H9 (cell line): ENCODE measurements at places on chromosomes 13 and 19.

DNA sequence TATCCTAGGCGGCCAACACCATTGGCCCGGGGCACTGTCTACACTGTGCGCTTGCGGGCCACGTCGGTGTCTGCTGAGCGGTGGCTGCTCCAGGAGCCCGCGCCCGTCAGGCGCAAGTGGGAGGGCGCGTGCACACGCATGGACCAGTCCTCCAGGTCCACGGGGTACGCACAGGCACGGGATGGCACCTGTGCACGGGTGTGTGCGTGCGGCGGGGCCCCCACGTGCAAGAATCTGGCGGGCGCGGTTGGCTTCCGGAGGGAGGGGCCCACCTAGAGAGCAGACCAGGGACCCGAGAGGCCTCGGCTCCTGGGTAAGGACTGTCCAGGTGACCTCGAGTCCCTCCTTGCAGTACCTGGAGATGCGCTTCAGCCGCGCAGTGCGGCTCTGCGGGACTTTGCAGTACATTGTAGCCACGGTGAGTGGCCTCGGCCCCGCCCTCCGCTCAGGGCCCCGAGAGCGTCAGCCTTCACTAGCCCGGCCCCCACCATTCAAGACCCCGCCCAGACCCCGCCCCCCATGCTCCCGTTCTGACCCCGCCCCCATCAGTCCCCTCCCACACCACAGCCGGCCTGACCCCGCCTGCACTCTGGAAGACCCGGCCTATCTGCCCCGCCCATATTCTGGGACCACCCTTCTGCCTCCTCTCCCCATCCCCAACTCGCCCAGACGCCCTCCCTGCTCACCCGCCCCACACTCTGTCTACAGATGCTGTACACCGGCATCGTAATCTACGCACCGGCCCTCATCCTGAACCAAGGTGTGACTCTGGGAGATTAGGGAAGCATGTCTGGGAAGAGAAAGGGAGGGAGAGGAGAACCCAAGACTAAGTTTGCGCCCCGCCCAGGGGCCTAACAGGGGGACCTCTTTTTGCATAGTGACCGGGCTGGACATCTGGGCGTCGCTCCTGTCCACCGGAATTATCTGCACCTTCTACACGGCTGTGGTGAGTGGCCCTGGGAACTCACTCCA is 2.3 kb downstream of the SLC5A5 start:
- peak; percentile 91 for DNase-seq

DNA sequence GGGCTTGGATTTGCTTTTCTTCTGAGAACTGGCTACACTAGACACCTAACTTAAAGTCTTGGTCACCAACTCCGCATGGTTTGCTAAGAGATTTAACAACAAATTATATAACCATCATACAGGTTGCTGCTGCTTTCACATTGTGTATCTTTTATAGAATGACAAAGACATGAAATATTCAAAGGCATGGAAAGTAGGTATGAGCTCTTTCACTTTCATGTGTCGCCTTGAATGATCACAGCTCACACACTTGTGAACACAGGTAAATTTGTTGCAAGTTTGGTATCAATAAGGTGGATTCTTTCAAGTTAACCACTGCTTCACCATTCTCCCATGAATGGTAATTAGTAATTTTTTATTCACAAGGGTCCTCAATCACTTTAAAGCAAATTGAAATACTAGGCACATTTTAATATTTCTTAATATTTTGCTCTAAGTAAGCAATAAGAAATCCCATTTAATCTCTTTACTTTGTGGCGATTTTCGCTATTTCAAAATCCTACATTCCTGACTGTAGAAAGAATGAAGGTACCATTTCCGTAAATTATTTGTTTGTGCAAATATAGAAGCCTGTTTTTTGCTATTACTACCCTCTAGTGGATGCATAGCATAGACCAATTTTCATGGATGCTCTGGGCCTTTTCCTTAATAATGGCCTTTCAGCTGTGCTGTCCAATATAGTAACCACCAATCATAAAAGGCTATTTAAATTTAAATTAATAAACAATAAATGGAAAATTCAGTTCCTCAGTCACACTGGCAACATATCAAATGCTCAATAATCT is 45.5 kb upstream of the FREM2 start:
- DNase-seq, result no peak

DNA sequence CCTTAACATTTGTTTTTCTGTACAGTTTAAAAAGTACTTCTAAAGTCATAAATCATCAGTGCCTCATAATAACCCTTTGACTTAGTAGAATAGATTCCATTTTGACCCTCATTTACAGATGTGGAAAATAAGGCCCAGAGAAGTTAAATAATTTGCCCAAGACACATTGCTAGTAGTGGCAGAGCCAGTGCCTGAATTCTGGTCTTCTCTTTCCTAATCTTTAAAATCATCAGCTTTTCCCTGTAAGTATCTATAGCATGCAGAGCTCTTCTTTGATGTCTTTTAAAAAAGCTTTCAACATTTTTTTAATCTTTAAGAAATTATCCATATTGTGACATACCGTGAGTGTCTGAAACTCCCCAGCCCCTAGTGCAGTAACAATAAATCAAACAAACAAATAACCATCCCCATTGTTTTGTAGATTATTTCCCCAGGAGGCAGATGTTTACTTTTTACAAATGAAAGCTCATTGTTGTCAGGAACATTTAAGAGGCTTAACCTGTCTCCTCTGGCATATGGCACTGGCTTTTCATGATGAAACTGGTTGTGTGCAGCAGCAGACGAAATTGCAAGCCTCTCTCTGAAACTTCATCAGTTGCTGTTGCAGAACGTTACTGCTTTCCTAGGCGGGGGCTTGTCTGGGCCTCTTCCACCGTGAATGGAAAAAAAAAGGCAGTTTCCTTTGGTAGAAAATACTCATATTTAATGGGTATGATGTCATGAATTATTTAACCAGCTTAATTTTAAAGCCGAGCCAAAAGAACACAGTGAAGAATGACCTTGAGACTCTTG is 31.7 kb upstream of the PCDH8 start:
- DNase-seq, result peak; percentile 56

- DNase-seq, result no peak
These were observed 134.2 kb upstream of the PEG3 start for GRCh38 chr19:56974556-56975207.

GRCh38 chr19:53772943-53773342 is 51.2 kb downstream of the NLRP12 start:
- DNase-seq, result peak; percentile 75

DNA sequence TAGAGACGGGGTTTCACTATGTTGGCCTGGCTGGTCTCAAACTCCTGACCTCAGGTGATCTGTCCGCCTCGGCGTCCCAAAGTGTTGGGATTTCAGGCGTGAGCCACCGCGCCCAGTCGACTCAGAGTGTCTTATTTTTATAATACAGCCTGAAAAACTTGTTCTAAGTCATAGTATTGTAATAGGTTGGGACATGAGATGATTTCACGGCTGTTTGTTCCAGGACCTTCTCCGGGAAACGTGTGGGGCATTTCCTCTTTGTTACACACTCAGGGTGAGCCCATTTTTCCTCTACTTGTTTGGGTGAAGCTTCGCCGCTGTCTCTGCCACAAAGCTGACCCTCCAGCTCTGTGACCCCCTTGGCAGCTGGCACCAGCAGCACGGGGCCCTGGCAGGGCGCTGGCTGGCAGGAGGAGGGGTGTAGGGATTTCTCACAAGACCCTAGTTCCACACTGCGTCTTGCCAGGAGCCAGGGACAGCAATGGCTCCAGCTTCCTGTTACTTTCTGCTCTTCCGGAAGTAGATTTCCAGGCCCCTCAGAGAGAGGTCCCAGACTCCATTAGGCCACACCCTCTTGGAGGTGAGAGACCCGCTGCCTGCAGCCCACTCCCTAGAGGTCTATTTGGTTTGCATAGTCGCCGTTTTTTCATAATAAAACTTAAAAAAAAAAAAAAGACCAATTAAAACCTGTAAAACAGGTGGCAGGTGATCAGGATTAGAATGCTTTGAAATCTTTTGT is 15.6 kb downstream of the FGF21 start:
- no peak for DNase-seq

- DNase-seq, result no peak
These were observed 2.7 kb downstream of the FCHO1 start for GRCh38 chr19:17753976-17754375.

DNA sequence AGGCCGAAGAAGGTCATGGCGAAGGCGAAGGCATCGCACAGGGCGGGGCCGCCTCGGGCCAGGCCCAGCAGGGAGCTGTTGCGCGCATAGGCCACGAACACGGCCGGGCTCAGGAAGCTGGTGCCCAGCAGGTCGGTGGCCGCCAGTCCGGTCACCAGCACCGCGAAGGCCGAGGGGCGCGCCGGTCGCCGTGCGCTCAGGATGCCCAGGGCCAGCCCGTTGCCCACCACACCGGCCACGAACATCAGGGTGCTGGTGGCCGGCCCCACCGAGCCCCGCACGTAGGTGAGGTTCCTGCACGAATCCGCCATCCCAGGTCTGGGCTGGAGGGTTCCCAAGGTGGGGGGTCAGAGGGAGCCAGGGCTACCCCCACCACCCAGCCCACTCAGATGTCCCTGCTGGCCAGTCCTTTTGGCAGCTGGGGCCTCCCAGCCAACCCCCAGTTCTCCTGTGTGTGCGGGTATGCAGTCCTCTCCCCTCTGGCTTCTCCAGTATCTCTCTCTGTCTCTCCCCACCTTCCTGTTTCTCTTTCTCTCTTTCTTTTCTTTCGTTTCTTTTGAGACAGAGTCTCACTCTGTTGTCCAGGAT is 880 bp downstream of the PTGIR start:
- no peak for DNase-seq

DNA sequence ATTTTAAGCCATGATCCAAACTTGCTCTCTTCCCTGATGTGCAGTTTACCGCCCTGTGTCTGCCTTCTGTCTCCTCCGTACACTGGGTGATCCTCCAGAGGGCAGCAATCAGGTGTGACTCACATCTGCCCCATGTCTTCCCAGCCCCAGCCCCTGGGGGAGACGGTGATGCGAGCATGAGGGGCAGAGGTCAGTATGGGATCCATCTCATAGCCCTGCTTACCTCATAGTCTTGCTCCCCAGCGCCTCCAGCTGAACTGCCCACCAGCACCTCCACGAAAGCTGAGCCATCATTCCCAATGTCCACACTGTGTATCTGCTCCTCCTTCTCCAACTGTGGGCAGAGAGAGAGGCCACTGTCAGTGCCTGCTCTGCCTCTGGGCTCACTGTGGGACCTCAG is 14.6 kb downstream of the XRCC1 start:
- DNase-seq, result peak; percentile 40

DNA sequence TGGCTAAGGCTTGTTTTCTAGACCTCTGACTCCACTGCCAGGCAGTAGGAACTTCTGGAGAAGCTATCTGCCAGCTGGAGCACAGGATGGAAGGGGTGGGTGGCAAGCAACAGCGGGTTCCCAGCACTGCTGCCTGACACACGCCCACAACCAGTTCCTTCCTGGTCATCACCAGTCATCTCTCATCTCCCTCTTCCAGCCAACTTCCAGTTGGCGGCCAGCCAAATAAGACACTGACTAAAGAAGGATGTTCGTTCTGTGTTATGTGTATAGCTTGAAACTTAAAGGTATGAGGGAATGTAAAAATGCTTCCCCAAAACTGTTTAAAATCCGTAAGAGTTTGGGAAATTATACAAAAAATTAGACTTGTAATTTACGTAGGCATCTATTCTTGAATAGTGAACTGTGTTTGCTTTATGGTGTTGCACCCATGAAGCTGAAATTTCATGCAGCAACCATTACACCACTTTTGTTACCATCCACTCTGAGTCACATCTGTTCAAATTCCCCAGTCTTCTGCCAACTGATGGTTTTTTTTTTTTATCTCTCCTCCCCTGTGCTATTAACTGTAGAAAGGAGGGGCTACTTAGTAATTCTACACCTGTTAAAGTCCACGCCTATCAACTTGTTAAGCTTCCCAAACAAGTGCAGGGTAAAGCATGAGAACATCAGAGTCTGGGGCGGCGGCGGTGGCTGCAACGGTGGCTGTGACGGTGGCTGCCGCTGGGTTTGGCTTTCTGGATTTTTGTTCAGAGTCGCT is 86.2 kb upstream of the FRY start:
- DNase-seq, result peak; percentile 39

DNA sequence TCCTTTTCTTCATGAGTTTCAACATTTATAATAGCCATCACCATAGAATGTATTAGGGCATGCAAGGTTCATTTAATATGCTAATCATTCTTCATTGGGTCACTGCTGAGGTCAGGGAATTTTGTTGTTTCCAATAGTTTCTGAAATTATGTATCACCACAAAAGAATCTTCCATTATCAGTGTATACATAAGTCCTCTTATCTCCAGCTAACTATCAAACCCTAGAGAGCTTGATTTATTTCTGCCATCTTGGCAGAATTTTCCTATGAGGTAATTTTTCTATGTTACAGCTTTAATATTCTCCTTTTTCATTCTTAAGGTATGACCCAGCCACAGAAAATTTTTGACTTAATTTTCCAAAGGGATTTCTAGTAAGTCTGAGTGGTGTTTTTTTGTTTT is 415.0 kb upstream of the SLITRK1 start:
- no peak for DNase-seq

DNA sequence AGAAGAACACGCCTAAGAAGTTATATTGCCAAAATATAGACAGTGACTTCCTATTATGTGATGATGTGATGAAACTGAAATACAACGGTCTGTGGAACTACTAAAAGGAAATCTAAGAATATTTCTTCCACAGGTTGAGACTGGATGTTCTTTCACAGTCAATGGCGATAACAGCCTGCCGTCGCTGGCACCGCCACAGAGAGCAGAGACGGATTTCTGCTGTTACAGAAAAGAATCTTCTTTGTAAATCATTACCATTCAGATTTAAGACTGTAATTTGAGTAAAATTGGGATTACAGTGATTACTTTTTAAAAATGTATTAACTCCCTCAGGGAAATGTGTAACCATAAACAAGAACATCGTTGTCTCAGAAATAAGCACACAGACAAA is 100.8 kb downstream of the TUBGCP3 start:
- no peak for DNase-seq

DNA sequence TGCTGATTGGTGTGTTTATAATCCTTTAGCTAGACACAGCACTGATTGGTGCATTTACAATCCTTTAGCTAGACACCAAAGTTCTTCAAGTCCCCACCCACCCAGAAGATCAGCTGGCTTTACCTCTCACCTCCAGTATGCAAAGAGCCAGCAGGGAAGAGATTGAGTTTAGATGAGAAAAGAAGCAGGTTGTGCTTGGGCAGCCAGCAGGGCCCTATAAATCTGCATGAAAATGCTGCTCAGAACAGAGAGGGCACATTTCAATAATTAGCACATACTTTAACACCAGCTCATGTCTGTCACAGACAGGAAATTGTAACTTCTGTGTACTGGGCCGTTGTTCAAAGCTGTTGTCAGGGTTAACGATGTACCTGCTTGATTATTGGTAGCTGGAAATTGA is 1204.3 kb downstream of the UQCRFS1 start:
- DNase-seq, result no peak

GRCh38 chr13:59754411-59754810 is 409.3 kb downstream of the DIAPH3 start:
- DNase-seq, result no peak

DNA sequence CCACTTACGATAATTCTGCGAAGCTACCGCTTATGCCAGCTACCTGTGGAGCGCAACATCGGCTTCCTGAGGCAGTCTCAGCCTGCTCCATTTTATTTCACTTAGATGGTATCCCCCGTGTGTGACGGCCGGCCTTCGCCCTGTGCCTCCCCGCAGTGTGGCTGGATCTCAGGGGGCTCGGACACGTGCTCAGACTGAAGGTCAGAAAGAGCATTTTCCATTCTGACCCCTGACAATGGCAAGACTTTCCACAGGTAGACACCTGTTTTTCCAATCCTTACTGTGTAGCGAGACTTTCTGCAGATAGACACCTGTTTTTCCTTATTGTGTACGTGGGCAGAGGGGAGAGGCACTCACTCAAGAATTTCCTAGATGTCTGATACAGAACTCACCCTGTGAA is 52.7 kb downstream of the ATP11A start:
- no peak for DNase-seq
